ENCODE measurements at places on chromosomes 5 and 9.

DNA sequence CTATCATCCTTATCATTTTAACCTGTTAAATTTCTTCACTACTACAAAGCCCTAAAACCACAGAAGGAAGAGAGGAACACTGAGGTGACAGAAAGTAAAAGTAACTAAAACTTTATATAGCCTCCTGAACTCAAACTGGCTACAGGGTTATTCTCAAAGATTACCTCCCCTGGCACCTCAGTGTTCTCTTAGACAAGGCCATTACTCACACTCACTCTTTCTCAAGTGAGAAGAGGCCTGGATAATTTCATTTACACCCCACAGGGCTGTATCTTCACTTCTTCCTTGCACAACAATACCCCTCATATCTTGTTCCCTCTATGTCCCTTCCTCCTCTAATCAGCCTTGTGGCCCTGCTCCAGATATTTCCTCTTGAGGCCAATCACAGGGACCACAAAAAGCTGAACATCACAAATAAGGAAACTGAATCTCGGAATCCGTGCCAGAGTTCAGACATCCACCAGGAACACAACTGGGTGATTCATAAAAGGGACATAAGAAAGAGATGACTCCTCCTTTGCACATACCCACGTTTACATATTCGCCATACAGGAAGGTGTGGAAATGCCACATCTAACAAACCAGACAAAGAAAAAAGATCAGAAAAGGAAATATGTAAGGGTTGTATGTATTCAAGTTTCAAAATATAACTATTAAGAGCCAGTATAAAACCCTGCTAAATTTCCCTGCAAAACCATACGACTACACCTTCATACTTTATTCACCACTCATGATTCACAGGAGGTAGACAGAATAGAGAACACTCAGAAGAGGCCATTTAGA lies 1.7 kb upstream of the KLHL3 start:
- DNase-seq: no peak

DNA sequence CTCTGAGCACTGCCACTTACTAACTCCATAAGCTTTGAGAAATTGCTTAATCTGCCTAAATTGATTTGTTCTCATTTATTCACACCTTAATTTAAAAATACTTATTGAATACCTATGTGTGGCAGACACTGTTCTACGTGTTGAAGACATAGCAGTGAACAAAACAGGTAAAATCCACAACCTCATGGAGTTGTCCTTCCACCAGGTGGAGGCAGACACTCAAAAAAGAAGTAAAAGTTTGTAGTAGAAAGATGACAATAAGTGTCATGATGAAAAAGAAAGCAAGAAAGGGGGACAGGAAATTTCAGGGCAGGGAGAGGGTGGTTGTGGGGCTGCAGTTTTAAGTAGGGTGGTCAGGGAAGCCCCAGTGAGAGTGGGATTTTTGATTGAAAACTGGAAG lies 94.9 kb downstream of the SREK1 start:
- DNase-seq: no peak

DNA sequence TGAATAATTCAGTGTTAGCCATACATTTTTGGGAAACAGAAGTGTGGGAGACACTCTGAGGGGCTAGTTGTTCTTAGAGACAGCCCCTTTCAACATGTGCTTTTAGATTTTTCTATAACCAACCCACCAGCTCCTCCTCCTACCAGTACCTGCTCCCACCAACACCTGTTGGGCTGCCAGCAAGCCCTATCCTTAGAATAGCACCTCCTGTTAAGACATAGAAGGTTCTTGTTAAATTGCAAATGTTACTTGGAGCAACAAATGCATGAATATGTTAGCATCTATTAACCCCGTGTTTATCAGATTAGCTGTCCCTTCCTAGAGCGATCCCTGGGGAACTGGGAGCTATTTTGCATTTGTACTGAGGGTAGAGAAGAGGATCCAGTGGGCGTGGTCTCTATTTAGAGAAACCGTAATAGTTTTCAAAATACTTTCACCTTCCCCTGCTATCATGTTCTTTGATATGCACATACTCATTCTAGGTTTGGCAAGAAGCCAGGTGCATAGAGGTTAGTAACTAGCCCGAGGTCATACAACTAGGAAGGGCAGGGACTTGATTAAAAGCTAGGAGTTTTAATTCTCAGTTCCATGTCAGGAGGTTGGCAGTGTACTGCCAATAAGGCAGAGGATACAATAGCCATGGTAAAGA lies 334.4 kb downstream of the KCTD16 start:
- DNase-seq: no peak

DNA sequence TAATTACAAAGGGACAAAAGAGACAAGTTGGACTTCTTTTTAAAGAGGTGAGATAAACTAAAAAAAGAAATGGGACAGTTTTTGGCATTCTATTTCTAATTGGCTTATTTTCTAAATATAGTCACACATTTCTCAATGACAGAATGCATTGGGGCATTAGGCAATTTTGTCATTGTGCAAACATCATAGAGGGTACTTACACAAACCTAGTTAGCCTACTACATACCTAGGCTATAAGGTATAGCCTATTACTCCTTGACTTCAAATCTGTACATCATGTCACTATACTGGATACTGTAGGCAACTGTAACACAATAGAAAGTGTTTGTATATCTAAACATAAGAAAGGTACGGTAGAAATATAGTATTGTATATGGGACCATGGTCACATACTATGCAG lies 56.1 kb downstream of the LSM11 start:
- no peak for DNase-seq

DNA sequence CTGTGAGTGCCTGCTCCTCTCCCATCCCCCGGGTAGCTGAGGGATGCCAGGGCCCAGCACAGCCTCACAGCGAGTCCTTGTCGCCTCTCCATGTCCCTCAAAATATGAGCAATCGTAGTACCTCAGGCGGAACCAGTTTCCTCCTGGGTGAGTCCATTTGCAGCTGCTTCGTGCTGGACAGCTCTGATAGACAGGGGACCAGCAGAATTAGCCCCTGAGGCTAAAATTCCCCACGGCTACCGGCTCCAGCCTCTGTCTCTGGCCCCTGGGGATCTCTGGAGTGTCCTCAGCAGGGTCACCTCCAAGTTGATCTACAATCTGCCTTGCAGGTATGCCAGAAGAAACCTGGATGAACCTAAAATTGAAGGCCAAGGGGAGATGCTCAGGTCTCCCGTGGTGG lies 115.8 kb upstream of the FBXL7 start:
- DNase-seq: no peak

- no peak for DNase-seq
Observed at GRCh38 chr5:38202741-38203140, 55.6 kb upstream of the EGFLAM start.

DNA sequence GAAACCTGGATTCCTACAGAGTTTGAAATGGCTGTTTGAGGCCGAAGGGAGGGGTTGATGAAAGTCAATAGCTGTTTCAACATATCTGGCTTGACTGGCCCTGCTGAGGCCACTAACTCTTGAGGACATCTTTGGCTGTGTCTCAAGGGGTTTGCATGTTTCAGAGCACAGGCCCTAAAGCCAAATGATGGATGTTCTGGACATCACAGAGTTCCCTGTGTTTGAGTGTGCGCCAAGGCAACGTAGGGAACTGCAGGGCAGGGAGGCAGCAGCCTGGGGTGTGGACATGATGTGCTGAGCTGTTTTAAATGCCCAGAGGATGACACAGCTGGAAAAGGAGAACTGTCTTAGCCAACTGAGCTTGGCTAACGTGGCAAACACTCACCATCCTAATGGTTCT lies 89.6 kb downstream of the RAPGEF1 start:
- DNase-seq: no peak

DNA sequence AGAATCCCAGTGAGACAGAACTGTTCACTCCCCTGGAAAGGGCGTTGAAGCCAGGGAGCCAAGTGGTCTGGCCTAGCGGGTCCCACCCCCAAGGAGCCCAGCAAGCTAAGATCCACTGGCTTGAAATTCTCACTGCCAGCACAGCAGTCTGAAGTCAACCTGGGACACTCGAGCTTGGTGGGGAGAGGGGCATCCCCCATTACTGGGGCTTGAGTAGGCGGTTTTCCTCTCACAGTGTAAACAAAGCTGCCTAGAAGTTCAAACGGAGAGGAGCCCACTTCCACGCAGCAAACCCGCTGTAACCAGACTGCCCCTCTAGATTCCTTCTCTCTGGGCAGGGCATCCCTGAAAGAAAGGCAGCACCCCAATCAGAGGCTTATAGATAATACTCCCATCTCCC lies 45.1 kb upstream of the PTGER4 start:
- DNase-seq: no peak

- DNase-seq: no peak
Observed at GRCh38 chr9:72312386-72312987, 52.5 kb downstream of the ZFAND5 start.

GRCh38 chr5:35709688-35710087 lies 92.0 kb downstream of the SPEF2 start:
- DNase-seq: no peak

DNA sequence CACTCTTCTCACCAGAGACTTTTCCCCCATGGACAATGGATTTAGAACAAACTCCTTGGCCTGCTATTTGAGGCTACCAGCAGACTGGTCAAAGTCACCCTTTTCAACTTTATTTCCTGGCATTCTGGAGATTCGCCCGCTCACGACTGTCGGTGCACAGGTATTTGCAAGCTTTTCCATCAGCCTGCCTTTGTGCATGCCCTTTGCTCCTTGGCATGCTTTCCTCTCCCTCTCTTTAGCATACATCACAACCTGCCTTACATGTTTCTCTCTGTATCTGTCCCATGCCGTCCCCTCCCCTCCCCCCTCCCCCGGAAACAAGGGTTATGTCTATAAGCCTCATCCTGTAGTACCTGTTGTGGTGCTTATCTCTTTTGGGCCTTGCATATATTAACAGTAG lies 257.1 kb downstream of the AOPEP start:
- no peak for DNase-seq

DNA sequence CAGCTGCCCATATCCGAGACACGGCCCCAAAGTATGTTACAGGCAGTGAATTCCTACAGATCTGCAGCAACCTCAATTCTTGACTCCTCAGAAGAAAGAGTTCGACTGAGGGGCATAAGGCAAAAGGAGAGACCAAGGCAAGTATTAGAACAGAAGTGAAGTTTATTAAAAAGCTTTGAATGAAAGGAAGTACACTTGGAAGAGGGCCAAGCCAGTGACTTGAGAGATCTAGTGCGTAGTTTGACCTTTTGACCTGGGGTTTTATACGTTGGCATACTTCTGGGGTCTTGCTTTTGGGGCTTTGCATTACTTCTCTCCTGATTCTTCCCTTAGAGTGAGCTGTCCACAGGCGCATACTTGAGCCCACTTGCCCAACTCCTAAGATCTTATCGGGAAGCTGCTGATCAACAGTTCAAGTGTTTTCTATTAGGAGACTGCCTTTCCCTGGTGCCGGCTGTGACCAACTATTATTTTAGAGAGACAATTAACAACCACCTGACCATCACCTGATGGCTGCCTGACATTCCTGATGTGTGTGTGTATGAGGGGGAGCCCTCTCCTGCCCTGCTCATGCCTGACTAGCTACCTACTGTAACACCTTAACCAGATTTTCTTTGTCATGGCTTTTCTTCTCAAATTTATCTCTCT lies 1.5 kb upstream of the DEPDC1B start:
- DNase-seq: no peak

GRCh38 chr9:124602204-124602603 lies 95.0 kb upstream of the NR5A1 start:
- DNase-seq: no peak

DNA sequence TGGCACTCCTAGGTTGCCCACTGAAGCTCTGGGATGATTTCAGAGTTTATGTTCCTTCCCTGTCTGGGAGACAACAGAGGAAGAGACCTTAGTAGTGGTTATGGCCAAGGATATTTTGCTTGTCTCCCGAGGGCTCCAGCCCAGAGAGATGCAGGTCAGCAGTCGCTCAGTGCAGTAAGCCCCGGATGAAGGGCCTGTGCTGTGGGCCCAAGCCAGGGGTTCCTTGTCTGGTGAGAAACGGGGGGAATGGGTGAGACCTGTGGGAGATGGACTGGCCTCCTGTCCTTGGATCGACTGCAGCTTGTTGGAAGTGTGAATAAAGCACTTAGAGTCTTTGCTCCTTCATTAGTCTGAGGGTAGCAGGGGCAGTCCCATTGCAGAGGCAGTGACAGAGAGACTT lies 260.7 kb upstream of the RIOK2 start:
- no peak for DNase-seq

- DNase-seq: no peak
Observed at GRCh38 chr5:122985954-122986721, 50.4 kb downstream of the PPIC start.

GRCh38 chr5:53766673-53767072 lies 206.2 kb downstream of the NDUFS4 start:
- DNase-seq: no peak

DNA sequence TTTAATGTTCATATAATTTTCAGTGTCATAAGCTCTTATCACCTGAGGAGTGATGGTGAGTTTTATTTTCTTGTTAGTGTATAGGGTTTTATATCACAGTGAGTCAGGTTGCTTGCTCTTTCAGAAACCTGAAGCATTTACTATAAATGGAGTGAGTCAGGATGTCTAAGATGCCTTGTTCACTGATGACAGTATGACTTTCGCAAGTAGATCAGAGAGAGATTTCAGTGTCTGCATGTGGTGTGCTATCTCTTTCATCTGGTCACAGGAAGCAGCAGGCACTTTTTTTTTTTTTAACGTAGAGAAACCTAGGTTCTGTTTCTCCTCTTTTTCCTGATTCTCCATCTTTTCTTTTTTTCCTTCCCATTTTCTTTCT lies 237.1 kb downstream of the DMRTA1 start:
- DNase-seq: no peak

DNA sequence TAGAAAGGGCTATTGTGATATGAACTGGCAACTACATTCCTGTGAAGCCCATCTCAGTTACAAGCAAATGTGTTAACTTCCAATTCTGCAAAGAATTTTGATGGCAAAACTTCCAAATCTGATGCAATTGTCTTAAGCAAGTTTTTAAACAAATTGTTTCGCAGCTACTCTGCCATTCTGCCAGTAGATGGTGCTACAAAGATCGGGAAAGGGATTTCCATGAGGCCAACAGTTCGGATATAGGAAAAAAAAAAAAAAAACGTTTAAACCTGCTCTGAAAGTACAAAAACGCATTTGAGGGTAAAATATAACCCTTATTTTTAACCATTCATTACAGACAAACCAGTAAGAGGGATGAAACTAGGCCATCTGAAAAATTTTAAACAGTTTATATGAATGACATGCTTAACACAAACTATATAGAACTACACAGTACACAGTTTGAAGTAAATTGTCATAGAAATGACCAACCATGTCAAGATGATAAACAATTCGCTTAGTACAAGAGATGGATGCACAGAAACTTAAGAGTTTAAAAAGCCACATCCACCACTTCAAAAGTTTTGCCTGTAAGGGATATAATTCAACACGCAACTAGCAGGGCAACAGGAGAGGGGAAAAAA lies 2.2 kb downstream of the HNRNPA0 start:
- no peak for DNase-seq

GRCh38 chr5:54553659-54554207 lies 36.2 kb downstream of the SNX18 start:
- DNase-seq: no peak

GRCh38 chr5:157167214-157167621 lies 1.2 kb upstream of the GARIN3 start:
- DNase-seq: no peak

DNA sequence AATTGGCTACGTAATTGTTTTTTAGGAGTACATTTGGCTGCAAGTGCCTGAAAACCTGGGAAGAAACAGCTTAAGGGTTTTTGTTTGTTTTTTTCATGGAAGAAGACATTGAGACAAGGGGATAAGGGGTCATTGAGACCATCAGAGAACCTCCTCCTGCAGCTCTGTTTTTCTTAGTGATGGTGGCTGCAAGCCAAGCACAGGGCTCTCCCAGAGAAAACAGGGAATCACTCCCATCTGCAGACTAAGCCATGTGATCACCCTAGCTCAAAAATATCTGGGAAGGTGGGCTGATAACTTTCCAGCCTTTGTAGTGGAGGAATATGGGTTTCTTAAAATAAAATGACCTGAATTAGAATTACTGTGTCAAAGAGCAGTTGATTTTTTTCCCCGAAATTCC lies 25.1 kb downstream of the PALM2AKAP2 start:
- DNase-seq: no peak
